ENCODE measurements at places on chromosomes 1 and 21.

GRCh38 chr1:113780374-113781146 lies 21.3 kb upstream of the PHTF1 start:
- no peak overlapping the region for H3K27ac ChIP-seq
- no peaks in the 10 kb centered on the region for H3K27me3 ChIP-seq
- no peak overlapping the region for H3K4me3 ChIP-seq
- no peak for DNase-seq
- peaks cover 25% of the 10 kb centered on the region for H3K36me3 ChIP-seq

GRCh38 chr1:221045151-221045550 lies 165.9 kb downstream of the HLX start:
- H3K4me3 ChIP-seq = no peak overlapping the region
- no peak overlapping the region for H3K27ac ChIP-seq
- H3K27me3 ChIP-seq = no peaks in the 10 kb centered on the region
- no peak for DNase-seq
- H3K36me3 ChIP-seq = no peaks in the 10 kb centered on the region

GRCh38 chr1:185595835-185596667 lies 138.1 kb upstream of the HMCN1 start:
- no peak overlapping the region for H3K4me3 ChIP-seq
- H3K36me3 ChIP-seq = peaks cover 14% of the 10 kb centered on the region
- no peak overlapping the region for H3K27ac ChIP-seq
- H3K4me1 ChIP-seq = peaks cover 25% of the 10 kb centered on the region

- no peak overlapping the region for H3K4me3 ChIP-seq
- H3K27ac ChIP-seq = no peak overlapping the region
- no peaks in the 10 kb centered on the region for H3K4me1 ChIP-seq
- H3K27me3 ChIP-seq = peaks cover 5% of the 10 kb centered on the region
- no peak for DNase-seq
These were observed 21.1 kb downstream of the MAP10 start for GRCh38 chr1:232826318-232826717.

GRCh38 chr21:34260277-34261008 lies 103.4 kb upstream of the KCNE2 start:
- H3K4me3 ChIP-seq = no peak overlapping the region
- no peak for DNase-seq
- H3K27ac ChIP-seq = no peak overlapping the region
- peaks cover 5% of the 10 kb centered on the region for H3K36me3 ChIP-seq
- peaks cover 11% of the 10 kb centered on the region for H3K27me3 ChIP-seq

GRCh38 chr1:110235181-110235833 lies 25.2 kb downstream of the KCNC4 start:
- H3K27me3 ChIP-seq = no peaks in the 10 kb centered on the region
- no peak for DNase-seq
- no peak overlapping the region for H3K4me3 ChIP-seq
- no peak overlapping the region for H3K27ac ChIP-seq

GRCh38 chr1:80250573-80251168 lies 1244.1 kb upstream of the ADGRL4 start:
- H3K27ac ChIP-seq = no peak overlapping the region
- no peak for DNase-seq
- H3K4me1 ChIP-seq = no peaks in the 10 kb centered on the region

DNA sequence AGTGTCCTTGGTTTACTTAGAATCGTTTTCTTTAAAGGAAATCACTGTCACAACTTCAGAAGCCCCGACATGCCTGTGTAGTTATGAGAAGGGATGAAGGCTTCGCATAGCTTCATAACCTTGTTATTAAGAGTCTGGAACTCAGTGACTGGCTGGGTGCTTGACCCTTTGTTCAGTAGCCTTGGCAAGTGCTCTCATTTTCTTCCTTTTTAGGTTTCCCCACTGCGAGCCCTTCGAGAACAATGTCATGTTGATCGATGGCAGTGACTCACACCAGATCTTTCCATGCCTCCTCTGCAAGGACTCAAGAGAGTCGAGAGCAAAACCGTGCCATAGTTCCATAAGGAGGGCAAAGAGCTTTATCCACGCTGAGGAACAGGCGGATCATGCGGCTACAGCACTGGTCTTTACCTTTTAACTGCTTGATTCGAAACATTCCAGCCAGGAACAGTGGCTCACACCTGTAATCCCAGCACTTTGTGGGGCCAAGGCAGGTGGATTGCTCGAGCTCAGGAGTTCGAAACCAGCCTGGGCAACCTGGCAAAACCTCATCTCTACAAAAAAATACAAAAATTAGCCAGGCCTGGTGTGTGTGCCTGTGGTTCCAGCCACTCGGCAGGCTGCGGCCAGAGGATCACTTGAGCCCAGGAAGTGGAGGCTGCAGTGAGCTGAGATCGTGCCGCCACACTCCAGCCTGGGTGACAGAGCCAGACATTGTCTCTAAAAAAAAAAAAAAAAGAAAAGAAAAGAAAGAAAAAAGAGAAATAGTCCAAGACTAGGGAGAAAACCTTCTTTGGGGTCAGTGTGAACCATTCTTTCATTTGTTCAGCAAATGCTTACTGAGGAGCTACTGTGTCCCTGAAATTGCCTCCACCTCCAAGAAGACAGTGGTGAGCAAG lies 95.4 kb upstream of the ERRFI1 start:
- no peak overlapping the region for H3K27ac ChIP-seq
- peaks cover 28% of the 10 kb centered on the region for H3K27me3 ChIP-seq
- peaks cover 5% of the 10 kb centered on the region for H3K4me1 ChIP-seq
- peaks cover 3% of the 10 kb centered on the region for H3K36me3 ChIP-seq

DNA sequence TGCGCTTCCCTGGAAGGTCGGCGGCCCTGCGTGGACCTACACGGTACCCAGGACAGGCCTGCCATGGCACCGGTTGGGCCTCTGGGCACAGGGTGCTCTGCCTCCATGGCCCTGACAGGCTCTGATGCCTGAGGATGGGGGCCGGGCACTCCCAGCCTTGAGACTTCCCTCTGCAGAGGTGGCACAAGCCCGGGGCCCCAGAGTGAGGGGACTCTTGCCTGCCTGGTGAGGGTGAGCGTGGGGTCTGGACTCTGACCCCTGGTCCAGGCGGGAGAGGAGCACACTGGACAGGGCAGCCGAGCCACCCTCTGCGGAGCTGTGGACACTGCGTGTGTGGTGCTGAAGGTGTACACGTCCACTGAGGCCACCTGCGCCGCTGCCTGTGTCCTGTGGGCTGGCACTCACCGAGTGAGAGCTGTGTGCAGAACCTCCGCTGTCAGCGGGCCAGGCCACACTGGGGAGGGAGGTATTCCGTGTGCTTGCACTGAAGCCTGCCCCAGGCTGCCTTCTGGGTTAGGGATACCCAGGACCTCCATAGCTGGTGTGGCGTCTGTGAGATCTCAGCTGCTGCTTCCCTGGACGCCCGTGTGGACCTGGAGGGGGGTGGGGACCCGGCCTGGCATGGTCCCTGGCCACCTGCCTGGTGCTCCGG lies 10.4 kb downstream of the SKI start:
- peaks cover 12% of the 10 kb centered on the region for H3K36me3 ChIP-seq
- H3K27me3 ChIP-seq = no peaks in the 10 kb centered on the region
- H3K4me3 ChIP-seq = no peak overlapping the region
- peaks cover 52% of the 10 kb centered on the region for H3K4me1 ChIP-seq
- DNase-seq = no peak

GRCh38 chr1:116256286-116256649 lies 116.8 kb upstream of the ATP1A1 start:
- H3K4me1 ChIP-seq = peaks cover 40% of the 10 kb centered on the region
- H3K27me3 ChIP-seq = peaks cover 1% of the 10 kb centered on the region
- H3K27ac ChIP-seq = no peak overlapping the region
- DNase-seq = no peak
- no peaks in the 10 kb centered on the region for H3K36me3 ChIP-seq
